IPS DF 19.7 (cell line): ENCODE measurements at places on chromosomes 5 and 9.

GRCh38 chr5:94094793-94095441 is 353.5 kb upstream of the POU5F2 start:
- no peak for DNase-seq

DNA sequence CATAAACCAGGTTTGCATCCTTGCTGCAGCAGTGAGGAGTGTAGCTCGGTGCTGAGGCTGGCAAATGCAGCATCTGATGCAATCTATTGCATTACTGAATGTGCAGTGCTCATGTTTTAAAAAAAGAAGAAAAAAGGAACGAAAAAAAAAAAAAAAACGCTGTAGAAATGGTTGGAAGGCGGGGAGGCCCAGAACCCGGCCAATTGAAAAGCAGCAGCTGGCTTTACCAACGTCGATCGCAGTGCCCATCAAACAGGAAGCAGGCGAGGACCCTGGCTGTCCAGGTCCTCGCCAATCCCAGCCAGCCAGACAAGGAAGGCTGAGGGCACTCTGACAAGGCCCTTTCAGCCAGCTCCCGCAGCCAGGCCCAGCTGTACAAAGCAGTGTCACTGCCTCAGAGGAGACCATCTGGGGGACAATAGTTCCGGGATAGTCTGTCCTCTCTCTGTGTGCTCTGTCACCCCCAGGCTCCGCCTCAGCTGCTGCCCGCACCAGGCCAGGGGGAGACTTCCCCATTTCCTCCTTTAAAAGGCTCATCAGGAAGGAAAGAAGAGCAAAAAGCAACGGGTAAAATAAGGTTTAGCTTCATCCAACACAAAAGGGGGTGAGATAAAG is 21.8 kb upstream of the CPEB4 start:
- no peak for DNase-seq

- DNase-seq = no peak
Observed at GRCh38 chr9:100555471-100555870, 22.4 kb upstream of the CAVIN4 start.

- peak; percentile 35 for DNase-seq
Observed at GRCh38 chr9:33924978-33925797, 108.2 kb downstream of the UBE2R2 start.

- DNase-seq = no peak
Observed at GRCh38 chr5:73625944-73626811, at the start of gene ARHGEF28. Gene ARHGEF28, plus strand, starts transcription at chr5:73626196. Its CDS starts 58,656 bp downstream, at chr5:73684852.

GRCh38 chr5:95087816-95088317 is 197.0 kb downstream of the MCTP1 start:
- no peak for DNase-seq

DNA sequence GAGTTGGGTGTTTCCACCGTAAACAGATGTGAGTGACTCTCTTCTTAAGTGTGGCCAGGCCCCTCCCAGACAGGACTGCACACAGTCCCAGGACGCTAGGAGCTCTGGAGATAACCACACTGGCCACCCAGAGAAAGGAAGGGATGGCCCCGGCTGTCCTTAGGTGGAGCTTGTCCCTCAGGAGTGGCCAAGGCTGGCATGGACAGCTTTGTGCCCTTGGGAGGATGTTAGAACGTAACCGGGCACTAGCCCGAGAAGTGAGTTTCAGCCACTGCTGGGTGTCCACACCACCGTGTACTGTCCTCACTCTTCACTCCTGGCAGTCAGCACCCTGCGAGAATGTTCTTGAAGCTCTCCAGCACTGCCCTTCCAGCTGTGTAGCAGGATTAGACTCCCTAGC is 35.8 kb upstream of the FCN2 start:
- DNase-seq = no peak
